ENCODE measurements at places on chromosomes 4 and X.

- no peak for DNase-seq
These were observed 52.1 kb upstream of the TEX13D start for GRCh38 chrX:124280294-124280902.

DNA sequence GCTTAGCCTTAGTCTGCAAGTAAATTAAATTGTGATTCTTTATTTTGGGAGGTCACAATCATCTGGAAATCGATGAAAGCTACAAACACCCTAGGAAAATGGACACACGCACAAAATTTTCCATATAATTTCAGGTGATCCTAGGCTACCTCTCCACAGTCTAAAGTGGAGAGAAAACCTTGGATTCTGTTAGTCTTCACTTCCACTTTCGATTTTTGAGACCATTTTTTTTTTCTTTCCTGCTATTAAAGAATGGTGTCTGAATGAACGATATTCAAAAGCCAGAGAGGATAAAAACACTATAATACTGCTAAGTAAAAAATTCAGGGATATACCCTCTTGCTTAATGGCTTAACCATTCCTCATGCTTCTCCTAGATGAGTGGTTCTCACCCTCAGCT is 1.7 kb downstream of the FBXL5 start:
- no peak for DNase-seq

GRCh38 chrX:68705986-68706385 is 58.5 kb downstream of the STARD8 start:
- DNase-seq = no peak

DNA sequence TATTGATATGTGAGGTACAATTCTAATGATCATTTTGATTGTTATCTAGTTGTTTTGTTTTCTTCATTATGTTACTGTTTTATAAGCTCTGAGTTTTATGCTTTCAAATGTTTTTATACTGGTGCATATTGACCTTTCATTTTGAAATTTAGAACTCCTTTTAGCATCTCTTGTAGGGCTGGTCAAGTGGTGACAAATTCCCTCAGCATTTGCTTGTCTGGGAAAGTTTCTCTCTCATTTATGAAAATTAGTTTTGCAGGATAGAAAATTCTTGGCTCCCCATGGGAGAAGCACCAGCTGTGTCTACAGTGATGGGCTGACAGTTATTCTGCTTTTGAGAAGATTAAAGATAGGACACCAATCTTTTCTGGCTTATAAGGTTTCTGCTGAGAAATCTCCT is 105.3 kb upstream of the SPRY1 start:
- DNase-seq = no peak

DNA sequence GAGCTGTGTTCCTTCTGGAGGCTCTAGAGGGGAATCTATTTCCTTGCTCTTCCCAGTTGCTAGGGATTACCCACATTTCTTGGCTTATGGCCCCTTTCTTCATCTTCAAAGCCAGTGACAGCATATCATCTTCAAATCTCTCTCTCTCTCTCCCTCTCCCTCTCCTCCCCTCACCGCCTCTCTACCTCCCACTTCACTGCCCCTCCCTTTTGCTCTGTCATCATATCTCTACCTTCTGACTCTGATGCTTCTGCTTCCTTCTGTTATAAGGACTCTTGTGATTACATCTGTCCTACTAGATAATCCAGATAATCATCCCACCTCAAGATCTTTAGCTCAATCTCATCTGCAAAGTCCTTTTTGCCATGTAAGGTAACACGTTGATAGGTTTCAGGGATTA is 93.1 kb upstream of the TEX13D start:
- DNase-seq = no peak

- no peak for DNase-seq
These were observed 183.2 kb downstream of the DHRSX start for GRCh38 chrX:2317527-2318055.

DNA sequence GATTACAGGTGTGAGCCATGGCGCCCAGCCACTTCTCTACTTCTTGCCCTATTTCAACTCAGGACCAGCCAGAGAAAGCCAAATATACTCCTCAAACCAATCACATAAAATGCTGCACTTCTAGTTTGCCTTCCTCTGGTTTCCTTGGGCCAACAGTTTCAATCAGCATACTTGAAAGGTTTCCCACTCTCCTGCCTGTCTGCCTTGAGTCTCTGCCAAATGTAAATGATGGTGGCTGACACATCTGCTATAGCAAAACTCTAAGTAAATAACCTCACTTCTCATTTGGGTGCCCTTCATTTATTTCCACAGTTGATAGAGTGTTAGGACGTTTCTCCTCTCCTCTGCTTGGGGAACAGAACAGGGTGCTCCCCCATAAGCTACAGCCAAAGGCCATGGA is 36.4 kb upstream of the PPA2 start:
- no peak for DNase-seq

Measured in stimulated activated CD8-positive, alpha-beta memory T cell treated with anti-CD3 and anti-CD28 coated beads, Interleukin-7, amount 100 ng/mL, for 24 hours (primary cell).